HT-29 (cell line): ENCODE measurements at places on chromosomes 3 and 15. TPM values are rescaled to one million over a fixed set of nuclear protein-coding genes. Genes with fewer than 3 reads are reported as not detected.

The ATR gene
- 12.9 and 15.4 TPM in 2 replicates for total RNA-seq

The PROK2 gene
- total RNA-seq, result not detected in 2 replicates

The SLTM gene
- total RNA-seq, result 92.9 and 104 TPM in 2 replicates

The DBR1 gene
- 9.1 and 10.9 TPM in 2 replicates for total RNA-seq

The SECISBP2L gene
- 6.4 and 11.3 TPM in 2 replicates for total RNA-seq

DNA sequence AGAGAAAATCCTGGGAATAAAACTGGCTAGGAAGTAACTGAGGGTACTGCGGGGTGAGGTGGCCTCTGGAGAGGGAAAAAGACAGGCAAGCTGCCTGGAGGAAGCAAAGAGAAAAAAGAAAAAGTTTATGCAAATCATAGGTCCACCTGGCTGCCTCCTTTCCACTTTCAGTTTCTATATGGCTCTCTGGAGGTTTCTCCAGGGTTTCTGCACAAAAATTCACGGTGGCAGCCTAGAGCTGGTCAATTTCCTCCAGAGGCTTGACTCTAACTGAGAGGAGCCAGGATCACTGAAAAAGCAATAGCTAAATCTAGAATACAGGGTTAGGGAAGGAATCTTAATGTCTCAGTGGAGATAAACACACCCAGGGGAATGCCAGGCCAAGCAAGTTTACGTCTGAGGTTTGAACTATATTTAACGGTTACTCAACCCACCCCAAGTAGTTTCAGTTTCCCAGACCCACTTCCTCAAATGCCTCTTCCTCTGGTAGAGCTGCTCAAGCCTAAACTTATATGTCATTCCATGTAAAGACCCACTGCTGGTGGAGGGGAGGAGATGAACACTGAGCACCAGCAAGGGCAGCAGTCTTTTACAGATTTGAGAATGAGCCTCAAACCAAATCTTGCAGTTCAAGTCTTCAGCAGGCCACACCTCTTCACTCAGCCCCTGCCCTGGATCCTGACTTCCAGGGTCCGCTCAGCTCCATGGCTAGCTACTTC lies 5.7 kb downstream of the LYSMD2 start:
- peak; percentile 56 for DNase-seq

DNA sequence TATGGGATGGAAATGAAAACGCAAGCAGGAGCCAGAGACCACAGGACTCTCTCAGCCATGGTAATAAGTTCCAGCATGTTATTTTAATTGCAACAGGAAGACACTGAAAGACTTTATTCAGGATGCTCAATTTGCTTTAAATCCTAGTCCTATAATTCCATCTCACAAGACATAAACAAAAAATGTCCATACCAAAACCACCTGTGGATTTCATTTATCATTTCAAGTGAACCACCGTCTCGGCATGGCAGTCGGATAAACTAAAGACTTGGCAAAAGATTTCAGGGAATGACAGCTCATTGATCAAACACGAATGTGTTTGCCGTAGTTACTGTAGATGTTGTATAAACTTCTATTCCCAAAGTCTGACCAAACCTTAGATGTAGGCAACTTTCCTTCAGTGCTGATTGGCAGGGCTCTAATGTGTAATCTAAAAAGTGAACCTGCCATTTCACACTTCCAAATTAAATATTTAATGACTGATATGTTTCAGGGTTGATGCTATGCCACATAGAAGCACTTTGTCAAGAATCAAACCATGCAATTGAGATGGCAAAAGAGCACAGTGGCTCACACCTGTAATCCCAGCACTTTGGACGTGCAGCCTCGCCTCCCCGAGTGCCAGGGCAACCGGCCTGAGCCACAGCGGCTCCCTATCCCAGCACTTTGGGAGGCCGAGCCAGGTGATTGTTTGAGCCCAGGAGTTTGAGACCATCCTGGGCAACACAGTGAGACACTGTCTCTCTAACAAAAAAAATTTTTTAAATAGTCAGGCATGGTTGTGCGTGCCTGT lies 331.7 kb downstream of the MAGI1 start:
- no peak for DNase-seq

- DNase-seq, result no peak
Observed at GRCh38 chr3:155435821-155436220, 142.3 kb upstream of the STRIT1 start.

GRCh38 chr15:51499379-51499976 lies 123.1 kb downstream of the DMXL2 start:
- peak; percentile 67 for DNase-seq

DNA sequence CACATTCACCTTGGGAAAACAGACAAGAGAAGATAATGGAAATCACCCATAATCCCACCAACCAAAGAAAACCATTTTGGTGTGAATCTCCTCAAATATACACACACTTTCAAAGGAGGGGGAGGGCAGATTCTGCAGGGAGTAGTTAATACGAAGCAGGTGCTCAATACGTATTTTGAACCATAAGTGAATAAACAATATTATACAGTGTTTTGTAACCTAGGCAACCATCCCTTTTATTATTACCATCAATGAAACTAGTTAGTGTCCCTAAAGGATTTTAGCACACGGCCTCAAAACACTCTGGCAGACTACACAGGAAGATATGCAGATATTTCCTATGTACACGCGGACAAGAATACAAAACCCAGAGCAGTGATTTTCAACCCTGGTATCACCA lies 6.1 kb downstream of the OSBPL10 start:
- DNase-seq, result no peak

- no peak for DNase-seq
Observed at GRCh38 chr15:67319961-67320360, 65.4 kb downstream of the IQCH start.

DNA sequence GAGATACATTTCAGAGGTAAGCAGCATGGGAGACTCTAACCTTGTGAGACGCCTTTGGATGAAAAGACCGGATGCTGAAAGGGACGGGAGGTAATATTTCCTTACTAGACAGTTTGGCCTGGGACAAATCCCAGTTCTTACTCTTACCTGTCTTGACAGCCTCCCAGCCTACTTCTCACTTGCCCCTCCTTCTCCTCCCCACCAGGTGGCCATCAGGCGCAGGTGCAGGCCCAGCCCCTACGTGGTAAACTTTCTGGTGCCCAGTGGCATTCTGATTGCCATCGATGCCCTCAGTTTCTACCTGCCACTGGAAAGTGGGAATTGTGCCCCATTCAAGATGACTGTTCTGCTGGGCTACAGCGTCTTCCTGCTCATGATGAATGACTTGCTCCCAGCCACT lies 6.3 kb downstream of the HTR3D start:
- no peak for DNase-seq

DNA sequence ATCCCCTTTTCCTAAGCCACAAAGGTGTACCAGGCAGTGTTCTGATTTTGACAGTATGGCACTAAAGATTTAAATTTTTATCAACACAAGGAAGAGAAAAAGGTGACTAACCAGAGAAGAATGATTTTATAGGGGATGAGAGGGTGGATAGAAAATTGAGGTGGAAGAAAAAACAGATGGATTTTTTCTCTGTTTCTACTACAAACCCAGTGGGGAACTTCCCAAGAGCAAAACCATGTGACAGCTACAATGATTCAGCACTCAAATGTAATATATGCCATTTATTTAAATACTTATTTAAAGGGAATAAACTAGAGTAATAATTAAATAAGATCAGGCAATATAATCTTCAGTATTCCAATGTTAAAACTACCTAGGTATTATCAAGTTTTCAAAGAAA lies 11.1 kb downstream of the DCUN1D1 start:
- no peak for DNase-seq

GRCh38 chr3:67790043-67790442 lies 135.6 kb upstream of the SUCLG2 start:
- DNase-seq, result peak; percentile 38

DNA sequence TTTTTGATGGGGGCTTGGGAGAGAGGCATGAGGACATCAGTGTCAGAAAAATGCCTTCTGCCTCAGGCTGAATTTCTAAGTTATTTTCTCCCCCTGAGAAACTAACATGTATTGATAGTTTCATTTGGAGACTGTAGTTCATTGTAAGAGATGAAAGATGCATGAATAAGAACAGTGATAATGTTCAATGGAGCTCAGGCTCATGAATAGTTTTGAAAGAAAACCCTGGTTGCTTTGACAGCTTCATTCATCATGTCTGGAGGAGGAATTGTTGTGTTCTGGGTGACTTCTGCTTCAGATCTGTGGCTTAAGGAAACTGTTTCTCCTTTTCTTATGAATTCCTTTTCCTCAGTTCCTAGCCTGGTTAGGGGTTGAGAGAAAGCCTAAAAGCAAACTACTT lies 204.0 kb upstream of the LRRC3B start:
- no peak for DNase-seq

DNA sequence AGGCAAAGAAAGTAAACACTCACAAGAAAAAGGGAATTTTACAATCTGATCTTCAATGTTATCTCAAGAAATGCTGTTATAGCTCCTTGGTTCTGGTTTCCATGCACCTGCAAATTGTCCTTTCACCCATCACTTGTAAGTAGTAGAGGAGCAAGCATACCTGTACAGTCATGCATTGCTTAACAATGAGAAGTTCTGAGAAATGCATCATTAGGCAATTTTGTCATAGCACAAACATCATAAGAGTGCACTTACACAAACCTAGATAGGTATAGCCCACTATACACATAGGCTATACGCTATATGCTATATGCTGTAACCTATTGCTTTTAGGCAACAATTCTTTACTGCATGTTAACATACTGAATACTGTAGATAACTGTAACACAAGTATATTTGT lies 672.3 kb downstream of the FHIT start:
- DNase-seq, result no peak

GRCh38 chr3:150407051-150407807 lies 869 bp upstream of the TSC22D2 start:
- DNase-seq, result no peak

GRCh38 chr3:49803465-49804140 lies 542 bp downstream of the INKA1 start:
- no peak for DNase-seq
